ENCODE measurements at places on chromosomes 5 and 9. TPM values are rescaled to one million over a fixed set of nuclear protein-coding genes. Genes with fewer than 3 reads are reported as not detected.

The PCDHB9 gene
- not detected for total RNA-seq

The HSD17B3 gene
- total RNA-seq: not detected

The PCDHGA4 gene
- 0.21 TPM for total RNA-seq

The SLC6A18 gene
- total RNA-seq: not detected

DNA sequence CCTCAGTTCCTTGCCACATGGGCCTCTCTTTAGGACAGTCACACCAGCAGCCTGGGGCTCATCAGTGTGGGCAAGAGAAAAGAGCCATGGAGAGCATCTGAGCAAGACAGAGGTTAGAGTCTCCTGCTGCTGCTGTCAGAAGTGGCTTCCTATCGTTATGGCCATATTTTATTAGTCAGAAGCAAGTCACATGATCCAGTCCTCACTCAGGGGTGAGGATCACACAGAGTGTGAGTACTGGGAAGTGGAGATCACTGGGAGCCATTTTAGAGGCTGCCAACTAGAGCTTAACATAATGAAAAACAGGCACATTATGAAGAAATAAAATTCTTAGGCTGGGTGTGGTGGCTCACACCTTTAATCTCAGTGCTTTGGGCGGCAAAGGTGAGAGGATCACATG lies 62.0 kb downstream of the DIRAS2 start:
- no peak for DNase-seq
- H3K27me3 ChIP-seq: peaks cover 11% of the 10 kb centered on the region
- H3K36me3 ChIP-seq: no peaks in the 10 kb centered on the region
- no peaks in the 10 kb centered on the region for H3K4me1 ChIP-seq

DNA sequence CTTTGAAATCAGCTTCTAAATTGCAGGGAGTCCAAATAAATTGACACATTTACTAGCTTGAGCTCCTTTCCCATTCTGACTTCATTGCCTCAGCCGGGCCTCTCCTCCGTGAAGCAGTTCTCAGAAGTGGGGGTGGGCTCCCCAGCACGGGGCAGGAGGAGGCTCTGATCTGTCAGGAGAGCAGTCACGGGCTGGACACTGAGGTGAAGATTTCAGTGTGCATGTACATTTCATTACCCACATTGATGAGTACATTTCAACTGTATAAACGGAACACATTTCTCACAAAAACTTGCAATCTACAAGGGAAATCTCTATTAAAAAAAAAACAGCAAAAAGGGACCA lies 195.9 kb downstream of the SEMA6A start:
- H3K4me1 ChIP-seq: no peaks in the 10 kb centered on the region
- no peaks in the 10 kb centered on the region for H3K27me3 ChIP-seq
- no peak overlapping the region for H3K27ac ChIP-seq
- no peak overlapping the region for H3K4me3 ChIP-seq
- no peak for DNase-seq
- H3K36me3 ChIP-seq: no peaks in the 10 kb centered on the region

The PIP5KL1 gene
- 1.1 TPM for total RNA-seq

- peak within 1 kb of the TSS; percentile 93 for H3K4me3 ChIP-seq
- H3K27ac ChIP-seq: peak within 1 kb of the TSS; percentile 83
- peaks cover 50% of the 10 kb centered on the region for H3K4me1 ChIP-seq
- peak; percentile 81 for DNase-seq
Observed at GRCh38 chr9:36136272-36136893, at the start of gene GLIPR2. Gene GLIPR2 (plus strand): TSS chr9:36136733. CDS start chr9:36136779, 46 bp downstream.

GRCh38 chr5:10595672-10596309 lies 31.9 kb downstream of the ANKRD33B start:
- H3K36me3 ChIP-seq: peaks cover 12% of the 10 kb centered on the region
- peaks cover 77% of the 10 kb centered on the region for H3K4me1 ChIP-seq
- DNase-seq: peak; percentile 54
- H3K27me3 ChIP-seq: peaks cover 4% of the 10 kb centered on the region
- peak overlapping the region; percentile 44 for H3K27ac ChIP-seq

GRCh38 chr9:99244344-99245260 lies 22.5 kb downstream of the SEC61B start:
- H3K27me3 ChIP-seq: no peaks in the 10 kb centered on the region
- H3K27ac ChIP-seq: peak overlapping the region; percentile 57
- H3K4me3 ChIP-seq: no peak overlapping the region
- DNase-seq: no peak
- H3K36me3 ChIP-seq: peaks cover 30% of the 10 kb centered on the region

The NR2F1 gene
- total RNA-seq: not detected

GRCh38 chr9:93634311-93635185 lies 58.2 kb downstream of the PHF2 start:
- no peak for DNase-seq
- H3K4me1 ChIP-seq: no peaks in the 10 kb centered on the region
- H3K27me3 ChIP-seq: no peaks in the 10 kb centered on the region

GRCh38 chr9:4430432-4431261 lies 59.6 kb upstream of the SLC1A1 start:
- H3K4me3 ChIP-seq: no peak overlapping the region
- H3K4me1 ChIP-seq: no peaks in the 10 kb centered on the region
- no peak for DNase-seq
- H3K27ac ChIP-seq: no peak overlapping the region

Data from activated T-helper 1 cell treated with anti-CD3 and anti-CD28 coated beads, Interleukin-12 subunit alpha, Interleukin-12 subunit beta, Interleukin-2, Interleukin-4 antibody, amounts not matched to agents 30 ng/mL and 10 ng/mL and 1 ng/mL, durations not matched to agents 14 hours and 24 hours and 36 hours (primary cell).